KG1 (cell line): ENCODE measurements at places on chromosomes 2 and 18.
A peak's percentile ranks its signal among the peaks of the same experiment; 100 is the strongest.

DNA sequence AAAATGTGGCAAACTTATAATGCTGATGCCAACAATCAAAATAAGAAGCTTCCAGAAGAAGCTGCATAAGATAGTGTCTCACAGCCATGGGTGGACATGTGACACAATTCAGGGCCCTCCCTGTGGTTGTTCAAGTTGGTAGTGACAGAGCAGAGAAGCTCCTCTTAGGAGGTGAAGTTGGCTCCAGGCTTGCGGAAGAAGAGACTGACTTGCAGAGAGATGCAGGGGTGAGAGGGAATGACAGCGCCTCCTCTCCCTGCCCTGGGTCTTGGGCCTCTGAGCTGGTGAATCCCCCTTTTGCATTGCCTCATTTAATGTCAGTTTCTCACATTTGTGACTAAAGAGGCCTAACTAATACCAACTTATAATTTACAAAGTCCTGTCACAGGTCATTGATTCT lies 23.0 kb upstream of the RHOB start:
- DNase-seq = no peak

GRCh38 chr2:44120428-44120827 lies 48.2 kb upstream of the PPM1B start:
- DNase-seq = peak; percentile 36

DNA sequence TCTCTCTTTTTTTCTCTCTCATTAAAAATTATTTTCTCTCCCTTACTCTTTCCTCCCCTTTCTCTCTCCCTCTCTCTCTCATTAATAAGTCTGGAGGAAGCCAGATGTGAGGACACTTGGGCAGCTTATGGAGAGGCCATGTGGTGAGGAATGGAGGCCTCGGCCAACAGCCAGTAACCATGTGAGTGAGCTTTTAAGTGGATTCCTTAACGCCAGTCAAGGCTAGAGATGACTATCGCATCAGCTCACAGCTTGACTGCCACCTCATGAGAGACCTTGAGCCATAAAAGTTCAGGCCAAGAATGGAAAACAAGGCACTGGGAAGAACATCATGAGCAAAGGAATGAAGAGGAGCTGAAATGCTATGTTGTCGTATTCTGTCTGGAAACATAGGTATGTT lies 39.1 kb downstream of the ETAA1 start:
- no peak for DNase-seq

GRCh38 chr2:227428731-227429285 lies 41.1 kb upstream of the SCYGR1 start:
- DNase-seq = no peak

- DNase-seq = no peak
Measured at GRCh38 chr2:133937669-133938068, 316.2 kb upstream of the MGAT5 start.

DNA sequence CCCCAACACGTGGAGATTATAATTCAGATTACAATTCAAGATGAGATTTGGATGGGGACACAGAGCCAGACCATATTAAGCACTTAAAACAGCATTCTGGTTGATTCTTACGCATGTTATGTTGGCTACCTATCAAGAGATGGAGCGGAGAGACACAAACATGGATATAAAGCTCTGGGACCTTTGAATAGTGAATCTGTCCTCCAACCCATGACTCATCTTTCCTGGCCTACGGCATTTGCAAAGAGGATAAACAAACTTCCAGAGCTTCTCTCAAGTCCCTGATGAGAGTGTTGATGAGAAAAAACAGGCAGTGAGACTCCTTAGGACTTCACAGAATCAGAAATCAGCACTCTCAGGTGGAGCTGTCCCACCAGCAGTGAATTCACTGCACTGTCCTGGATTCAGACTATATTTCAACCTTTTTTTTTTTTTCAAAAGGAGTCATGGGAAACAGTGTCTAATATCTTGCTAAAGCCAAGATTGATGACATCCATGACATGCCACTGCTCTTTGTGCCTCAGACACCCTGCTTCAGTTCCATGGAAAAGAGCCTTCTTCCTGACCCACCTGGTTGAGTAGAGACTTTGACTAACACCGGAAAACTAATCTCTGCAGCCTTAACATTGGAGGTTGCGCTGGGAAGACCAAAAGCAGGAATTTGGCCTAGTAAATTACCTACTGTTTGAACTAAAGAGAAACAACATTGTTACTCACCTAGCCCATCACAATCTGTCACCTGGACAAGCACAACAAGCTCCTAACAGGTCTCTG lies 62.1 kb upstream of the NPAS2 start:
- DNase-seq = no peak
